ENCODE measurements at places on chromosomes 6 and 20.

- DNase-seq, result no peak
Observed at GRCh38 chr6:20434766-20435165, 33.1 kb downstream of the E2F3 start.

DNA sequence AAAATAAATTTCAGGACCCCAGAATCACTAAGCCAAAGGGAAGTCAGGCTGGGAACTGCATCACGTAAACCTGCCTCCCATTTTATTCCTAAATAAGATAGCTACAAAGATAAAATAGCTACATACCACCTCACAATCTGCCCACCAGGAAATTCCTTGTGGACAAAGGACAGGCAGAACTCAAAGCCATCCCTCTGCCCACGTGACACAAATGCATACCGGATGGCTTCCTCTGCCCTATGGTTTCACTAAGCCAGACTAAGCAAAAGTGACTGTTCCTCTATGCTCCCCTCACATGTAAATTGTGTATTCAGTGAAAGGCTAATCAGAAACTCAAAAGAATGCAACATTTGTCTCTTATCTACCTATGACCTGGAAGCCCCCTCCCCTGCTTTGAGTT lies 15.0 kb downstream of the MBOAT1 start:
- no peak for DNase-seq

GRCh38 chr20:57591289-57592229 lies 28.7 kb downstream of the ZBP1 start:
- DNase-seq, result no peak

GRCh38 chr6:168784426-168784825 lies 343.4 kb downstream of the SMOC2 start:
- DNase-seq, result no peak

DNA sequence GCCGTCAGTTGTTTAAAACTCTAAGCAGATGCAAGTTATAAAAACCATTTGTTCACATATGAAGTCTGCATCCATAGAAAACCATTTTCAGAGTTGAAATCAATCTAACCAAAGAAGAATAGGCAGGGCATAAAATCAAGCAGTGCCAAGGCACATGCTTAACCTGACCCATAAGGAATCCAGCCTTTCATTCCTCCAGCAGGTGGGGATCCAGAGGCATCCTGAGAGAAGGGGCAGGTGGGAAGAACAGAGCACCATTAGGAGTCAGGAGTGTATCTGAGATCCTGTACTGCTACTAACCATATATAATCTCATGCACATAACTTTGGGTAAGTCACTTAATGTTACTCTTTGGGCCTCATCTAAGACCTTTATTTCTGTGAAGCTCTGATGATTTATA lies 29.4 kb upstream of the FOXO3 start:
- no peak for DNase-seq

- DNase-seq, result no peak
Observed at GRCh38 chr6:109292420-109292819, 89.8 kb downstream of the CD164 start.

GRCh38 chr20:4722993-4723392 lies 1.3 kb downstream of the PRND start:
- no peak for DNase-seq
